Stimulated activated CD4-positive, alpha-beta T cell treated with anti-CD3 and anti-CD28 coated beads, Interleukin-15, amount 100 ng/mL, for 24 hours (primary cell): ENCODE measurements at places on chromosomes 12 and 14.

GRCh38 chr12:38844267-38844666, 61.1 kb downstream of the CPNE8 start:
- no peak for DNase-seq

DNA sequence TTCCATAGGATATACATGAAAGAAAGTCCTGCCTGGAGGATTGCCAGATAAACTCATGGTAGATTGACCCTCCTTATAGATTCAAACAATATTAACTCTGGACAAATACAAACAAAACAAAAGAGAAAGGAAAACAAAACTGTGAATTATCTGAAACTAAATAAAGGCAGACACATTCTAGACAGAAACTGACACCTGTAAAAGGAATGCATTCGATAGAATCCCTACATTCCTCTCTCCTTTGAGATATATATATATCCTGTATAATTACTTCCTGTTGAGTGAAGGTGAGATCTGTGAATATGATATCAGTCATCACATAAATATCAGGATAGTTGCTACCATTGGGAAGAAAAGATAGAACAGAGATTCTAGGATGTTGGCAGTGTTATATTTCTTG, 948.4 kb upstream of the ATXN7L3B start:
- DNase-seq: no peak

DNA sequence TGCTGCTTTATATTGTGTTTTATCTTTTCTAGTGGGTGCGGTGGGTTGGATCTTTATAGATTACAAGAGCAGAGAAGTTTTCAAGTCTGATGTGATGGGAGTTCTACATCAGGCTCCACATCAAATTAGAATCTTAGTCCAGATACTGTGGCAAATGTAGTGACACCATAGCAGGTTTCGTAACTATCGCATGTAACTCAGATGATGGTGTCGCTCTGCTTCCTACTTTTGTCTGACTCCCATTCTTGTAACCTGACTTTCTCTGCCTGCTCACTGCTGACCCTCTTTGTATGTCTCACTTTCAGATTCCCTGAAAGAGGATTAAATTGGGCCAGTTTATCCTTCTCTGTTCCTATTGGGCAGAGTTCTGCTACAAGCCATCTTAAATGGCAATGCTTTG, 22.8 kb upstream of the FBXO34 start:
- no peak for DNase-seq

DNA sequence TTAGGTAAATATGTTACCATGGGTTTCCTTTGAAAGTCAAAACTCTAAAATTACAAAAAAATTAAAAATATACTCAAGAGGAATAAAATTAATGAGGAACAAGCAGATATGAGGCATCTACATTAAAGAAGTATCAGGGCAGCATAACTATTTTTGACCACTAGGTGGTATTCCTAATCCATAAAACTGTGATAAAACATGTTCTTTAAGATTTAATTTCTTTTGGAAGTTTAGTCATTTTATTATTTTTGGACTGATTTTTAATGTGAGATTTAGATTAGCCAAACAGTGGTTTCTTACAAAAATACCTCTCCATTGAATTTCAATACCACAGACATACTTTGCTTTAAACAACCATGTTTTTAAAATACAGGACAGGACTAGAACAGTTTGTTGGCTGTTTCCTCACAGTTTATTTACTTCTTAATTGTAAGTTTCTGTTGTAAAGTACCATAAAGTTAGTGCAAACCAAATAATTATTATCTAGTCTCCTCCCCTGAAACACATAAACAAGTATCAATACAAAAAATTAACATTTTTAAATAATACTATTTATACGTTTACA, 49.8 kb downstream of the NTS start:
- DNase-seq: no peak

DNA sequence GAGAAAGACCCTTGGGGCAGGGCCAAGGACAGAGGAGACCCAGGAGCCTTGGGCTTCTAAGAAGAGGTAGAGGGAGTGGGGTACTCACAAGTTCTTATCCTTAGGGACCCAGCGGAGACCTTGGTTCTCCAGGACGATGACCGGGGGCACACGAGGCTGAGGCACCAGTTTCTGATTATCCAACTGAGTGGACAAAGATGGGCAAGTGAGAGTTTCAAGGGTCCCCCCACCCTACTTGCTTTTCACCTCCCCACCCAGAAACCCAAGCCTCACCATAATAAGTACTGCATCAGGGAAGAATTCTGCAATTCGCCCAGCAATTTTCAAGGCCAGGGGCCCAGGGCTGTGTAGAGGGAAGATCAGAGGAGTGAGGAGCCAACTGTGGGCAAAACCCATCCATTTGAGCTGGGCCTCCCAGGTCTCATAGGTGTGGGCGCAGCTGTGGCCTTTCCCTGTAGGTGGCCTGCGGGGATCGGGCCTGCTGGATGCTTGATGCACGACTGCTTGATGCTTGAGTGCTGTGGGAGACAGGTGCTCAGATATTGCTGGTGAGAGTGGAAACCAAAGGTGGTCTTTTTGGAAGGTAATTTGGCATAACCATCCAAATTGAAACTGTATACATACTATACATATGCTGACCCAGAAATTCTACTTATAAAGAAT, 2.0 kb downstream of the EMC9 start:
- DNase-seq: peak; percentile 54

GRCh38 chr14:61523751-61524150, 171.6 kb upstream of the HIF1A start:
- DNase-seq: no peak

GRCh38 chr14:22497144-22497423, 91.9 kb downstream of the DAD1 start:
- DNase-seq: no peak

DNA sequence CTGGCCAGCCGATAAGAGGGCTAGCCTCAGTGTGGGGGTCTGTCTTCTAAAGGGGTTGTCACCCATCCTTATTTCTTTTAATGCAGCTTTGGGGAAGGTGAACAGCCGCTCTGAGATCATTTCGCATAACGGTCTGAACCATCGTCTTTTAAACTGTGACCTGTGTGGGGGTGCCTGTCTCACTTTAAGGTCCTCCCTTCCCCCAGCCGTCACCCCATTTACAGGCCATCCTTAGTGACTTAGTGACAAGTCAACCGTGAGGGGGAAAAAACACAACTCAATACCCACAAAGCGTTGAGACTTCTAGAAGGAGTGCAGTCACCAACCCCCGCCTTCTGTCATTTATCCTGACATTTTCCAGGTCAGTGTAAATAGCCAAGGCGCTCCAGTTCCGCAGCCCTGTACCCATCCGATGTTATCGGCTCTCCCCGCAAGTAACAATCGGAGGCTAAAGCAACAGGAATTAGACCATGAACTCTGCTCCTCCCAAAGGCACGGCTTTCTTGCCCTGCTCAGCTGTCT, 505 bp upstream of the DENND5B start:
- peak; percentile 2 for DNase-seq

GRCh38 chr14:61525293-61526011, 169.9 kb upstream of the HIF1A start:
- DNase-seq: peak; percentile 86

DNA sequence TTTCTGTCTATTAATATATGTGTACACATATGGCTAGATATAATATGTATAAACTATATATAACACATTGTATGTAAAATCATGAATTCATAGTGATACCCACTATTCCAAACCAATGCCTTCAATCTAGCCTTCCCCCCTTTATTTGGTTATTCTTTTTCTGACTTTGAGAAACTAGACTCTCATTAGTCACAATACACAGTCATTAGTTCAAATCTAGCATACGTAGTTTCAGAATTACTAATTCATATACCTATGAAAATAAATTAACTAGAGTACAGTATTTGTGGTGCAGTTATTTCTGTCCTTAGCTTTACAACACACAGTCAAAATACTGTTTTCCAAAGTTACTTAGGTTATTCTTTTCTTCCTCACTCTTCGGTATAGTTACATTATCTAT, 268.2 kb downstream of the DPF3 start:
- DNase-seq: no peak

DNA sequence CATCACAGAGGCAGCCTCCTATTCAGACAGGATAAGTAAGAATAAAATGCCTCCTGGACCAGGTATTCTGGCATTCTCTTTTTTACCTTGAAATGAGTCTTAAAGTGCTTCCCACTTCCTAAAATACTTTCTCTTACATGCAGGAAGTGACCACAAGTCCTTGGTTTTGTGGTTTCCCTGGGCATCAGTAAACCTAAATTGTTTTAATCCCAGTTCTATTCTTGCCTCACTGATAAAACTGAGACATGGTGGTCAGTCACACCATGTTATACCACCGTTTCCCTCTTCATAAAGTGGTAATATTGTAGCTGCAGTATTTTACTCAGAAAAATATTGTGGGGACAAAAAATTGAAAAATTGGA, 1.2 kb upstream of the SALL2 start:
- DNase-seq: no peak

GRCh38 chr12:131287938-131288764, 334.4 kb downstream of the ADGRD1 start:
- no peak for DNase-seq

GRCh38 chr14:67241411-67242167, at the start of gene PALS1:
Gene PALS1 (plus strand): TSS chr14:67241435. CDS start chr14:67279171, 37,736 bp downstream.
- DNase-seq: no peak

DNA sequence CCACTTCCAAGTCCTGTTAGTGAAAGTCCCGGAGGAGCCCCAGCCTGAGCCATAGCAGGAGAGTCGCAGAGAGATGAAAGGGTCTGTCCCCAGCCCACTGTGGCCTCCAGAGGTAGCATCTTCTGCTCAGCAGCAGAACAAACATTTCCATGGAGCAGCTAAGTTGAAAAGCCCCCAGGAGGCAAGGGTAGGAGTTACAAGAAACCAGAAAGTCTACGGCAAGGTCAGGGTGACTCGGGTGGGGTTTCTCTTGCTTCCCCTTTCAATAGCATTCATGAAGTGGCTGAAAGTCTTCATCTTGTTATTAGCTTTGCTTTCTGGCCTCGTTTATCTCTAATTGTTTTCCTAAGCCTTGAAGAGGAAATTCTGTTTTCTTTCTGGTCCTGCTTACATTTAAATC, 151.2 kb upstream of the DIO3 start:
- DNase-seq: no peak

- DNase-seq: no peak
These were observed 890 bp downstream of the TEP1 start for GRCh38 chr14:20412411-20412810.

GRCh38 chr14:26593357-26593756, 4.5 kb downstream of the NOVA1 start:
- no peak for DNase-seq

DNA sequence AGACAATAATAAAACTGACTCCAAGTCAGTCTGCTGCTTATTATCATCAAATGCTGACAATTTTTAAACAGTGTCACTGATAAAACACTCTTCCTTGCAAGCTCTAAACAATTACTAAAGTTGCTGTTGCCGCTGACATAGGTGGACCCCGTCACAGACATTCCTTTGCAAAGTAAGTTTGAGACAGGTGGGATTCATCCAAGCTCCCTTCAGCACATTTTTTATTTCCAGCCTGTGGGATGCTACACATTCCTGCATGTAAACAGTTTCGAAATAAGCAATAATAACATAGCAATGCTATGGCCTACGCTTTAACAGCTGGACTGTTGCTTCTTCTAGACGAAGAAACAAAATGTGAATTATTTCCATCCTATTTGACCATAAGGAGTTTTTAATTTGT, 85.4 kb upstream of the HIF1A start:
- DNase-seq: no peak

DNA sequence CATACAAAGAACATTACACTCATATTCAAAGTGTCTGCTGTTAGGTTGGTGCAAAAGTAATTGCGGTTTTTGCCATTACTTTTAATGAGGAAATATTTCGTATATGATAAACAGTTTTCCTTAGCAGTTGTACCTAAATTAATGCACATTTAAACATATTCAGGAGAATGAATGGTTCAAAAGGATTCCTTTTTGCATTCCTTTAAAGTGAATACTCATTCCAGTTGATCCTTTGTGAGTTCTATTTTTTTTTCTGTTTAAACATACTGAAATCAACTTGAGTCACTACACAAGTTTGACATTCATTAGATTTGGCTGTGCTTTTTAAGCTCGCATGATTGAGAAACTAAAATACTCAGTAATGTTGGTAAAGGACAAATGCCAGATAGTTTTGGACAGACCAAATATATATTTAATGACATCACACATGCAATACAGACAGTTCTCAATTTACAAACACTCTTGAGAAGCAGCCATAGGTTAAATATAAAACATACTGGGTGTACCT, 13.8 kb upstream of the SLC38A2 start:
- no peak for DNase-seq

GRCh38 chr12:51943346-51943745, 8.2 kb upstream of the ACVR1B start:
- DNase-seq: no peak

- DNase-seq: no peak
These were observed 168.9 kb upstream of the RASSF8 start for GRCh38 chr12:25789541-25789944.

DNA sequence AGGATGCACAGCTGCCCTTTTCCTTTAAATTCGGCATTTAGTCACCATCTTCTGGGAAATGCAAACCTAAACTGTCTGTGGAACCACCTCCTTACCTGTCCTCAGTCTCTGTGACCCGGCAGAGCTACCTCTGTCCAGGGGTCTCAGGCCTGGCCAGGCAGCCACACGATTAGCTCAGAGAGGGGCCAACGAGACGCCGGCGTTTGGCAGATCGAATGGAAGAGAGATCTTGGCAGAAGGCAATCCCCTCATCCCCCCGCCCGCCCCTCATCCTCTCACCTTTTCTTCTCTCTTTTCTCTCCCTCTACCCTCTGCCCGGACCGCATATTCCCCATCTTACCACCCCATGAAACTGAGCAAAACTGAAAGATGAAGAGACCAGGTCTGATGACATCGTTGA, 101.0 kb downstream of the PIWIL1 start:
- no peak for DNase-seq

GRCh38 chr12:85392508-85392907, 112.5 kb downstream of the ALX1 start:
- no peak for DNase-seq
